ENCODE measurements at places on chromosomes 11 and 22. TPM values are rescaled to one million over a fixed set of nuclear protein-coding genes. Genes with fewer than 3 reads are reported as not detected.
A peak's percentile ranks its signal among the peaks of the same experiment; 100 is the strongest.

GRCh38 chr11:87173185-87174039 is 135.7 kb downstream of the TMEM135 start:
- peak; percentile 87 for DNase-seq

DNA sequence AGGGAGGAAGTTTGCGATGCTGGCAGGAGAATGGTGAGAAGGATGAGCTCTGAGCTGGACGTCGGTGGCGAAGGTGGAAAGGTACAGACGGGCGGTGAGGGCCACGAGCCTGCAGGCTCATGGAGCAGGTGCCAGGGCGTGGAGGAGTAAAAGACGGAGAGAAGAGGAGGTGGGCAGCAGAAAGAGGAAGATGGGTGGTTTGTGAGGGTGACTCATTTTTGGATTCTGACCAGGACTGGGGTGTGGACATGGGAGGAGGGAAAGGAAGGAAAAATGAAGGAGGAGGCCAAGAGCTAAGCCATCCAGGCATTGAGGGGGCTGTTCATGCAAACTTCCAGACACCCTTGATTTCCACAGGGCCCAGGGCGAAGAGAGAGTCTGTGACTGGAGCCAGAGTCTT is 3.5 kb downstream of the ZDHHC24 start:
- peak; percentile 65 for DNase-seq

DNA sequence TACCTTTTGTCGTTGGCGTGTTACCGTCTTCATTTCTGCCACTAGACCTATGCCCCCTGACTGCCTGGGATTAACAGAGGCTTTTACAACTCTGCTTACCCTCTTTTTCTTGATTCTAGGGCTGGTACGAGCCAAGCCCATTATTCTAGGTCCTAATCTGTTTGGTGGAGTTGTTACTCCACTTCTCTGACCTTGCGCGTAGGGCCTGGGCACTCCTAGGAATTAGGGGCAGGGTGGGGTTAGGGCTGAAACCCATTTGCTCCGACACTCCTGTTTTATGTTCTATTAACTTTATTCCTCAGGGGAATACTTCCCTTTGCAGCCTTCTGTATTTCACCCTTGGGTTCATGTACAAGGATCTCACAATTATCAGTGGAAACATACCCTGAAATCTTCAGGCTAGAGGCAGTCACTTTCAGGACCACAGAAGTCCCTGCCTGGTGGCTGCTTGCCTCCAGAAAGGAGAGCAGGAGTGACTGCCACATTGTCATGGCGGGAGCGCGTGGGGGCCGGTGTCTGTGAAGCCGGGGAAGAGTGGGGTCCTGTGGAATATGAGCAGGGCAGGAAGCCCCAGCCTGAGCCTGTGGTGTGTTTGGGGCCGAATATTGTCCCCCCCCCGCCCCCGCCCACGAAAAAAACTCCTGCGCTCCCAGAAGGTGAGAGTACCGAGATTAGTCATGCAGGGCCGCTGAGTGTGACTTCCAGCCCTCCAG is 731 bp upstream of the SLC37A2 start:
- DNase-seq: no peak

The HTATIP2 gene
- total RNA-seq: 48.3 TPM

The SUSD2 gene
- total RNA-seq: 1.6 TPM

DNA sequence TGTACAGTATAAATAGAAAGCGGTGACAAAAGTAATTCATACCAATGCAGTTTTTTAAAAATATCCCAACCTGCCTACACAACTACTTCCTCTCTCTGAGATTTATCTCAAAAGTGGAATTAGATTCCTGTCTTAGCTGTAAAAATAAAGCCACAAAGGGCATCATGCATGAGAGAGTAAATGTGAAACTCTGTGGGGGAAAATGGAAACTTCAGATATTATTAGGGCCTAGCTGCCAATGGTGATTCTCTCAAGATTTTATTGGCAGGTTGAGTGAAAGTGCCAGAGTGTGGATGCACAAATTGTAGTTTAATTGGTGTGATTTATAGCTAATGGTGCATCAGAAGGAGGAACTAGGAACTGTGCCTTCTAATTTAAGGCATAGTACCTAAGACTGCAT is 356.9 kb upstream of the CCDC90B start:
- DNase-seq: no peak

DNA sequence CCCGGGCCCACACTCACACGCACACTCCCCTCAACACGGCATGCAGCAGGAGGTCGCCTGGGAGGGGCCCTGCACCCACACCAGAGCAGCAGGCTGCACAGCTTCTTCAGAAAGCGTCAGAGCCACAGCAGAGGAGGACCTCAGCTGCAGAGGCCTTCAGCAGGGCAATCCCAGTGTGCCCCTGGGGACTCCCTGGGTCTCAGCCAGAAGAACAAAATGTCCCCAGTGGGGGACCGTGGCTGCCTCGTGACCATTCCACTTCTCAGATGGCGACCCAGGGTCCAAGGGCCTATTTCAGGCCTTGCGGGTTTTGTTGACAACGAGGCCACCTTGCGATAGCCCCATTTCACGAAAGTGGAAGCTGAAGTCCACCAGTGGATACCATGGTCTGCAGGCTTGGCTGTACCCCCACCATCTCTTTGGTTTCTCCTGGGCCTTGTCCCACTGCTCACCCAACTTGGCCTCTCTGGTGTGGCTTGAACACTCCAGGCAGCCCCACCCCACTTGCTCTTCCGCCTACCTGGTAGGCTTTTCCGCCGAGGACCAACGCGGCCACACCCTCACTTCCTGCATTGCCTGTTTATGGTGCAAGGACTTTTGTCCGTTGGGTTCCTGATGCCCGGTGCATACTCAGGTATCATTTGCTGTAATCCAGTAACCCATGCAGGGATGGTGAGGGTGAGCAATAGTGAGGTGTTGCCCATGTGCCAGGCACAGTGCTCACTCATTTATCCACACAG is 38.1 kb downstream of the MB start:
- no peak for DNase-seq

- DNase-seq: no peak
Observed at GRCh38 chr22:48945621-48946458, 881.8 kb downstream of the BRD1 start.

DNA sequence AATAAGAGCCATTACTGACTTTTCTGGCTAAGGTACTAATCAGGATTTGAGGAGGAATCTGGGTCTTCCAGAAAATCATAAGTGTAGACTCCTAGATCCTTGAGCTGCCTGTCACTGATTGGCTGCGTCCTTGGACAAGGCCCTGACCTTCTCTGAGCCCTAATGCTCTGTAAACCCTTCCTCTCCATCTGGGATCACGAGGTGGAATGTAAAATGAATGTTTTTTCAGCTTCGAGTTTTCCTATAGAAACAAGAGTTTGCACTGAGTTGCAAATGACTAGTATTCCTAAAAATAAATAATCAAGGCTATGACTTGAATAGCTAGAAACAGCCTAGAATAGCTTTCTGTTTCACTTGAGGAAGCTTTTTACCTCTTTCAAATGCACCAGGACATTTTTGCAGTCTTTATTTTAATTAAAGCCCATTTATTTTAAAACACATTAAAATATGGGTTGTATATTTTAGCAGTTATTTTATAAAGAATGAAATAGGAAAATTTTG is 1.1 kb upstream of the DIXDC1 start:
- no peak for DNase-seq

DNA sequence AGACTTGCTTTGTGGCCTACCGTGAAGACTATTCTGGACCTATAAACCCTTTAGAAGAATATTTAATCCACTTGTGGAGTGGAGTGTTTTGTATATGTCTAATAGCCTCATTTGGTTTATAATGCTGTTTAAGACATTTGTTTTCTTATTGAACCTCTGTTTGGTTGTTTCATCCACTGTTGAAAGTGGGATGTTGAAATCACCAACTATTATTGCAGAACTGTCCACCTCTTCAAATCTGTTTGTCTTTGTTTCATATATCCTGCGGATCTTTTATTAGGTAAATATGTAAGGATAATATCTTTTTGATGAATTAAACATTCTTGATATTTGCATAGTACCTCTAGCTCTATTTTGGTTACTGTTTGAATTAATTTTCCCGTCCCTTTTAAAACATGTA is 49.1 kb downstream of the XKR3 start:
- no peak for DNase-seq

The SYT9 gene
- total RNA-seq: 7.4 TPM

DNA sequence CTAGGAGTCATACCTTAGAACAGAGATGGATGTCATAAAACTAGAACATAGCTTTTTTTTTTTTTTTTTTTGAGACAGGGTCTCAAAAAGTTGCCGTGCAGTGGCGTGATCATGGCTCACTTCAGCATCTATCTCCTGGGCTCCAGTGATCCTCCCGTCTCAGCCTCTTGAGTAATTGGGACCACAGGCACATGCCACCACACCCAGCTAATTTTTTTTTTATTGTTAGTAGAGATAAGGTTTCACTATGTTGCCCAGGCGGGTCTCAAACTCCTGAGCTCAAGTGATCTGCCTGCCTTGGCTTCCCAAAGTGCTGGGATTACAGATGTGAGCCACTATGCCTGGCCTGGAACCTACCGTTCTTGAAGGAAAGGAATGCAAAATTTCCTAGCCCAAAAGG is 8.8 kb upstream of the CEP295 start:
- DNase-seq: no peak

The CECR2 gene
- total RNA-seq: not detected

DNA sequence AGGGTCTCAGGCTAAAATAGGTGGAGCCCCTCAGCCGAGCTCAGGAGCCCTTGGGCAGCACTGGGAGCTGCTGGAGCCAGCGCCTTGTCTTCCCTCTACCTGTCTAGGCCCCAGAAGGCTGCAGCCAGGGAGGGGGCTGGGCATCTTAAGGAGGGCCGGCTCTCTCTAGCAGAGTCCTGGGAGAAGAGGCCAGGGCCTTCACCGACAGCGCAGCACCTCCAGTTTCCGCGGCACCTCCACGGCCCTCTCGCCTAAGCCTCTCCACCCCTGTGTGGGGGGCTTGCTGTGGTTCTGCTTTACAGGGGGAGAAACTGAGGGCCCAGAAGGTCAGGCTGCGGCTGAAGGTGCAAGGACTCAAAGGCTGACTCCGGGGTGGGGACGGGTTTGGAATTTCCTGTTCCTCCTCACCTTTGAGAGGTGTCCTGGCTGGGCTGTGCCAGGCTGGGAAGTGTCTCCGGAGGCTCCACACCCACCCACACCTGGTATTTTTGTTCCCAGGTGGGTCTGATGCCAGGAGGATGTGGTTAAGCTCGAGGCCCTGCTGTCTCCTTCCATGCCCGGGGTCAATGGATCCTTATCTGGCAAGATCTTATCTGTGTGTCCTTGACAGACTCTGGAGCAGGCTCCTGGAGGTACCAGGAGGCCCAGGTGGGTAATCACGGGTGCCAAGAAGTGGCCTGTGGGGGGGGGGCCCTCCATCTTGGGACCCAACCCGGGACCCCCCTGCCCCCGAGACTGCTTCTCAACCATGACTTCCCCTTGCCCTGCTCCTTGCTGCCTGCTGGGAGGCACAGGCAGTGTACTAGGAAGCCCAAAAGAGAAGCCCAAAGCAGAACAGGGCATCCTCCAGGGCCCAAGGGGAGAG is 95.3 kb upstream of the FGF3 start:
- DNase-seq: peak; percentile 97

The C11orf21 gene
- not detected for total RNA-seq

The MFRP gene
- total RNA-seq: not detected

- DNase-seq: peak; percentile 50
Observed at GRCh38 chr11:123235117-123235655, 40.1 kb upstream of the CLMP start.

GRCh38 chr11:60862171-60862570 is 5.2 kb upstream of the ZP1 start:
- DNase-seq: no peak

DNA sequence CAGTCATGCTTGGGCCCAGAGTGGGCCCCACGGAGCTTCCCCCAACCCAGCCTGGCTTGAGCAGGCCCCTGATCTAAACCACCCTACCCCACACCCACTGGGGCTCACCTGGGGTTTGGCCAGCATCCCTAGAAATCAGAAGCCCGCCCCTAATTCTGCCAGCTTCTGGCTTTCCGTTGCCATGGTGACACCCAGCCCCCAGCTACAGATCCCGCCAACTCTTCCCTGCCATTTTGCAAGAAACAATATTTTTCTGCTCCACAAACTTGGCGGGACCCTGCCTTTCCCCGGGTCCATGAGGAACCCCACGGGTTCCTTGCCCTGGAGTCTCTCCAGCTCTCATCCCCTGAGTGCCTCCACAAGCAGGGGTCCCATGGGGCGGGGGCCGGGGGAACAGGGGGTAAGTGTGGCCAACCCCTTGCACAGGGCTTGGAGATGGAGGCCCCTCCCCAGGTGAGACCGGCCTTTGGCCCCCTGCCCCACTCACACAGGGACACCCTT is 90.0 kb downstream of the CDKN1C start:
- no peak for DNase-seq

The SCGB1D1 gene
- total RNA-seq: not detected

The ARHGAP42 gene
- total RNA-seq: 11.0 TPM

GRCh38 chr11:78659326-78660270 is 84.9 kb upstream of the NARS2 start:
- DNase-seq: no peak

Data from PC-3 (cell line).